ENCODE measurements at places on chromosomes 1 and 21. TPM values are rescaled to one million over a fixed set of nuclear protein-coding genes. Genes with fewer than 3 reads are reported as not detected.

The VN1R5 gene
- not detected for total RNA-seq

The NRAS gene
- total RNA-seq = 20.5 TPM

The FAM177B gene
- total RNA-seq = not detected

The RAB7B gene
- 0.78 TPM for total RNA-seq

The C1orf87 gene
- total RNA-seq = not detected

The PTGFR gene
- 10.8 TPM for total RNA-seq

GRCh38 chr1:111204201-111204982 lies 3.9 kb upstream of the DENND2D start:
- no peak for DNase-seq

DNA sequence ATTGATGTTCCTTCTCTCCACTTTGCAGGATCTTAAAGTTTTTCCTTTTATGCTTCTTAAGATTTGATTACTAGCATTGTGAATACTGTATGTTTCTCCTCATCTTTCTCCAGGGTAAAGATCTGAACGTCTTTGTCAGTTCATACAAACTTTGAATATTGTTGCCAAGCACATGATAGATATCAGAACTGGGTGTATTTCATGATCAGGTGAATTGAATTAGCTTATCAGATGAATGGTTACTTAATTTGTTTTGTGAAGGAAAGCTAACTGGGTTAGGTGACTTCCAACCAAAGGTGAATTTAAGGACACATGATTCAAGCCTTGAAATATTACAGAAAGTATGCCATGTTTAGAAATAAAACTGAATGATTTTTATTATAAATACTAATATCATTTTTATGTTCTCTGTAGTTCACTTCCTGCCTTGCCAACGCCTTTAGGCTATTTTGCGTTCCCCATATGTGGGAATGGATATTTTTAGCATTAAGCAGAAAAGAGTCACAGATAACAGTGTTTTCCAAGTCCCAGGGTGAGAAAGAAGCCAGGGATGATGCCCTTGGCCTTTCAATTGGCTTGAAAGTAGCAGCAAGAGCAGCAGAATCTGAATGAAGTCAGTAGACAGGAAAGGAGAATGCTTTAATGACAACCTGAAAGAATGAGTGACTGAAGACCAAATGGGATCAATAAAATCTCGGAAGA lies 752.1 kb downstream of the NCAM2 start:
- no peak for DNase-seq

DNA sequence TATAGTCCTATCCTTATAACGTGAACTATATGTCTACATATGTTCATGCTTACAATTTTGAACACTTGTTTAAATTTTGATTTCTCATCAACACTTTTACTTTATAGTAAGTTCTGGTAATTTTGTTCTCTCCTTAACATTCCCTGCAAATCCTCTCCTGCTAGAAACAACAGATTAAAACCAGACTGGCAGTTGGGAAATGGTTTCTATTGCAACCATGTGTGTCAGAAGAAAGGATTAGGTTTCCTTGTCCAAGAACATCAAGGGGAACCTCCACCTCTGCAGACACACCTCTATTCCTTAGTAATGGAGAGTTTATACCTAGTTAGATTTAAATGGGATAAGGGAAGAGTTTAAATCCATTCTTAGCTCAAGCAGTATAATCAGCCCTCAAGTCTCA lies 3.3 kb upstream of the WARS2 start:
- DNase-seq = no peak

GRCh38 chr1:20057886-20058420 lies 12.0 kb upstream of the PLA2G5 start:
- DNase-seq = no peak

DNA sequence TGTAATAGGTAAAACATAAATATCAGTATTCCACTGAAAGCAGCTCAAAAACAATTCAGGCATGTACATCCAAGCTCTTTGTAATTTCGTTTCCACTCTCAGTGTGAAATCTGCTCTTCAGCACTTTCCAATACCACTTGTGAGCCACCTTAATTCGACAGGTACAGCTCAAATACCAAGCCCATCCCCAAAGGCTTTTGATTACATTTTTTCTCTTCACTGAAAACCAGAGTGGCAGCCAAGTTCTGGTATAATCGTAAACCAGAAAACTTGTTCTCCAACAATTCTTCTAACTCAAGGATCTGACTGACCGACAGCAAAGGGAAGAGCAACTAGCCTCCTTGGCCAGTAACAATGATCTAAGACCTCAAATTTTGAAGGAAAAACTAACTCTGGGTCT lies 36.8 kb downstream of the FBXO42 start:
- DNase-seq = no peak

- DNase-seq = no peak
These were observed 160.2 kb downstream of the DENND1B start for GRCh38 chr1:197614916-197615692.

DNA sequence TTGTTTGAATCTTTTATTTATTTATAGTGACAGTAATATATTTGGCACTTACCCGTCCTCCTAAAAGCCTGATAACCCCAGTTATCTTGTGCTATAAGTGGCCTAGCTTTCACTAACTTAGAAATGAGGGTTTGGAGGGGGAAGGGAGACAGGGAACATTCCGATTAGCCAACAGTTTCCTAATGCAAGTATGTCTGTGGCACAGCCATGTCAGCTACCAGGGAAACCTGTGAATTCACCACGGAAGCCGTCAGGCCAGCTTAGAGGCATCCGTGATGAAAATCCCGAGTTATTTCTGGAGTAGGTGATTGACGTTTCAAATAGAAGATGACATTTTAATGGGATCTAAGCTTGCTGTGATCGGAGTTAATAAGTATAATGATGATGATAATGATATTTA lies 39.4 kb upstream of the BCL10 start:
- no peak for DNase-seq

Data from tibial nerve (tissue), 4 donors.